ENCODE measurements at places on chromosomes 2 and 18.

DNA sequence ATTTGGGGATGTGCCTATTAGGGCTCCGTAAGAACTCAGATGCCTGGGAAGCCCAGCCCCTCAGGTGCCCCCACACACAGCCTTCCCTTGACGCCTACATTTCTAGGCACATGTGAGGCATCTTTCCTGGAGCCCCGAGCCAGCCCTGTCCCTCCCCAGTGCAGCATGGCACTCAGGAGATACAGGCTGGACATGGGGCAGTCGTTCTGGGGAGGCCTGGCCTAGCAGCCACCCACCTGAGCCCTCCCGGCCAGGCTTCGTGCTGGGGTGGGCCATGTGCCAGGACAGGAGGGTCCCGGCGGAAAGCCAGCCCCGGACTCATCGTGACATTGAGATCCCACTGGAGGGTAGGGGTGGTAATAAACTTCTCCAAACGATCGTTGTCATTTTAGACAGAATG is 15.2 kb downstream of the BOK start:
- no peak for DNase-seq

DNA sequence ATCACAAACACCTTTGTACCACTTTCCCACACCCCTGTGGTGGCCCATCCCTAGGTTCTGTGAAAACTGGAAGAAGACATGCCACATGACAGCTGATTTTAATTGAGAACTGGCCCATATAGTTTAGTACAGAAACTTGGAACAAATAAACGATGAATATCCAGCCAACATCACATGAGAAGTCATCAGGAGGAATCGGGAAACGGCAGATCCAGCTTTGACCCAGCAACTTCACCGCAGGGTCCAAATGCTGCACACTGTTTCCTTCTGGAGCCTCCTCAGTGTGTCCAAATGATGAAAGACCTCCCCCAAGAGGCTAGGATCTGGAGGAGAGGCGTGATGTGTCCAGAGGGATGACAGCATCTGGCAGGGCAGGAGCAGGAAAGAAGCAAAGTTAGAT is 75.5 kb downstream of the COPS8 start:
- DNase-seq: no peak

- DNase-seq: no peak
Observed at GRCh38 chr2:132392221-132392620, 24.4 kb upstream of the GPR39 start.

- DNase-seq: no peak
Observed at GRCh38 chr2:207478572-207478971, 51.2 kb upstream of the CREB1 start.

DNA sequence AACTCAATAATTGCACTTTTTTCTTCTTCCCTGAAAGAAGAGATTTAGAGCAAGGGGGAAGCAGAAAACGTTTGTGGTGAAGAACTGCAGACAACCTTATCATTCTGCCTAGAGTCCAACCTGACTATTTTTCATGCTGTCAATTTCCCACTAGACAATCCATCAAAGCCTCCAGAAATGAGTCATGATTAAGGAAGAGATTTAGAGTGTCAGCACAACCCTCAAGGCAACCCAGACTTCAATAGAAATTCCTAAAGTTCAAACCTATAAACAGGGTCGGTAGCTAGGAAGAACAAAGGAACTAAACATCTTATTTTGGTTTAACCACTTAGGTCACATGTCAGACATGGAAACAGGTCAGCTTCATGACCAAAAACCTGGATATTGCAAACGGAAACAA is 86.9 kb downstream of the SLC25A12 start:
- no peak for DNase-seq

DNA sequence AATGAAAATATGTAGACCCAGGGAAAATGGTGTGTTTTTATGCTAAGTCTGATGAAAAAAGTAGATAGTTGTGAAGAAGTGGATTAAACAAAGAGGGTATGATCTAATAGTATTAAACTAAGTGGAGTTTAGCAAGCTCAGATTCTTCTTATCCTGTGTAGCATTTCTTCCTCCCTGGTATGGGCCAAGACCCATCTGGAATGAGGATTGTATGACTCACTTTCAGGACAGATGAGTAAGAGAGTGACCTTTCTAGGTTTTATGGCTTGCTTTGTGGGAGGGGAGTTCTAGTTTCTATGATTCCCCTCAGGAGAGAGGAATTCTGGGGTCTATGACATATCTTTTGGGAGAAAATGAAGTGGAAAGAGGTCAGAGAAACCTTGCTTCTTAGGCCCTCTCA is 550.1 kb downstream of the SPAG16 start:
- DNase-seq: no peak

DNA sequence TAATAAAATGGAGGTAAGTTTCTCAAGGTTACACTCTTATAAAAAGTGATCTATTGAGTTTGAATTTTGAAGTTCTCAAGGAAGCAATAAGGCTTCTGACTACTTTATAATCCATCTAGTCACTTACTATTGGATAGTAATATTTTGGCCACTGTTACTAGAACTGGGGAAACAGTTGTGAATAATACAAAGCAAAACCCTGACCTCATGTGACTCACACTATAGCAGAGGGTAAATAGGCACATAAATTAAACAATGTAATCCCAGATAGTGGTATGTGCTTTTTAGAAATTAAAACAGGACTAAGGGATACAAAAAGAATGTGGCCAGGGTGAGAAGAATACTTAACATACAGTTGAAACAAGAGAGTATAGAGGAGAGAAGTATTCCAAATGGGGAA is 78.6 kb downstream of the CALCRL start:
- no peak for DNase-seq

DNA sequence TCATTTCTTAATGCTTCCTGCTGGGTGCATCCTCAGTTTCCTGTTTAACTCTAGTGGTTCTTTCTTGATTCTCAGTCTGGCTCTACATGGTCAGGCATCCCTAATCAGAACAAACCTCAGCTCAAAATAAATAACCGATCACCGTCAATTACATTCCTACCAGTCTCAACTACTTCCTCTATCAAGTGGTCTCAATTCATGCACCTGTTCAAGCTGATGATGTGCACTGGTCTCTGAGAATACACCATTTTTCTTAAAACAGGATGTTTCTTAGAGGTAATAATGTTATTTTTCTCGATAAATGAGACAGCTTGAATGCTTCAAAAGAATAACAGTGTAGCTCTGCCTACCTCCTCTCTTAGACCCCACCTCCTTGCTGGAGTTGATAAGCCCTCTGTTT is 420.9 kb downstream of the SOCS6 start:
- no peak for DNase-seq

GRCh38 chr2:102063487-102063911 is 71.7 kb downstream of the IL1R2 start:
- DNase-seq: no peak

GRCh38 chr18:65124633-65125032 is 626.2 kb upstream of the CDH7 start:
- DNase-seq: no peak

GRCh38 chr2:241772063-241772499 is 4.5 kb upstream of the GAL3ST2 start:
- no peak for DNase-seq

DNA sequence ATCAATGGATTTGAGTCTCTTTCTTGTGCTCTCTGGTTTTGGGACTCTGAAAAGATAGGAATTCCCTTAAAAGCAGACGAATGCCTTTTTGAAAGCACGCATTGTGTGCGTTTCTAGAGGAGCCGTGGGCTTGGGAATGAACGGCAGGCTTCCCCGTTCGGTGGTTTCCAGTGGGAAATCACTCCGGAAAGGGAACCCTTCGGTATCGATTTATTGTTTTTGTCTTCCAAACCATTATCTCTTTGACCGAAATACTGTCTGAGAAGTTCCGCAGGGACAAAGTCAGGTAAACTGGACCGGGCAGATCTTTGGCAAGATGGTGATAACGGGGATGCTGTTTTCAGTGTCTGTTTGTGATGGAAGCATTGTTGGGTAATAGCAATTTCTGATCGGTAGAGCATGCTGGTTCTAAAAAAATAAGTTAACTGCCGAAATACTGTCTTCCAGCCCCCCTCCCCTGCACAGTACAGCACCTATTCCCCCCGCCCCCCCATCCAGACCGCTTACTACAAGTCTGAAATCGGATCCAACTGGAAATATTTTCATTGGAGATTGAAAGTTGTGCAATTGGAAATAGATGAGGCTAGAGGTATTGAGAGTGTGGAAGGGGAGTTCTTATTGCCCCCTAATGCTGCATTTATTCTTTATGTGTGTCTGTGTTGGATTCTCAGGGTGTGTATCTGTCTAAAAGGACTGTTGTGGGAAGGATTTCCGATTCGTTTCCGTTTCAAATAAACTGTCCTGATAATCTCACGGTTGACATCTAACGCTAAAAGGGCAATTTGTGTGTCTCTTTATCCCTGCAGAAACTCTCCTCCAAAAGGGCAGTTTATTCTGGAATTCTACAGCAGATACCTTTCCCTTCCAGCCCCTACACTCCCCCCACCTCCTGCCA is 635 bp downstream of the SETBP1 start:
- DNase-seq: no peak

DNA sequence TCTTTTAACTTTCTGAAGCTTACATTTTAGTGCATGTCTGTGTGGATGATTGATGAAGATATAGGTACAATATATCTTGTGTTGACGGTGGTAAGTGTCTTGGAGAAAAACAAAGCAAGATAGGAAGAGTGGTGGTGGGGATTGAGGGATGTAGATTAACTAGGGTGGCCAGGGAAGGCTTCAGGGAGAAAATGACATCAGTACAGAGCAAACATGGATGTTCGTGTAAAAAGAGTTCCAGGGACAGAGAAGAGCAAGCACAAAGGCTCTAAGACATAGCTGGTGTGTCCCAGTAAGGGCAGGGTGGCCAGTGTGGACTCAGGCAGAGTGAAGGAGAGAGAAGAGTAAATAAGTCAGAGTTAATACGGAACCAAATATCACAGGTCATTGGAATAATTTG is 2.7 kb upstream of the CERS6 start:
- DNase-seq: no peak

DNA sequence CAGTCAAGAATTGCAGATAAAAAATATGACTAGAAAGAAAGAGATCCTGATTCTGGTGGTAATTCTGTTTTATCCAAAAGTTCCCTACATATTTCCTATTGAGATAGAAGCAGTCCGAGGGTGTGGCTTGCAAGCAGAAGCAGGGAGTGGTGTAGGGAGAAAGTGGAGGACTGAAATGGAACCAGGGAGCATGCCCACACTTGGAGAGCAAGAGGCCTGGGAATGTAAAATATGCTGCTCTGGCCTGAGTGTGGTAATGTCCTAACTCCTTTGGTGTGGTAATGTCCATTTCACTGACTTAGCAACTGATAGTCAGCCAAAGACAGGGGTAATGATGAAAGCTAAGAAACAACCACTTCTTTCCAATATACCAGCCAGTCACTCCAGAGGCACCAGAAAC is 30.1 kb upstream of the FMNL2 start:
- no peak for DNase-seq

GRCh38 chr2:126616606-126617069 is 39.3 kb upstream of the GYPC start:
- DNase-seq: no peak

GRCh38 chr2:234157817-234158588 is 107.5 kb downstream of the SPP2 start:
- no peak for DNase-seq

DNA sequence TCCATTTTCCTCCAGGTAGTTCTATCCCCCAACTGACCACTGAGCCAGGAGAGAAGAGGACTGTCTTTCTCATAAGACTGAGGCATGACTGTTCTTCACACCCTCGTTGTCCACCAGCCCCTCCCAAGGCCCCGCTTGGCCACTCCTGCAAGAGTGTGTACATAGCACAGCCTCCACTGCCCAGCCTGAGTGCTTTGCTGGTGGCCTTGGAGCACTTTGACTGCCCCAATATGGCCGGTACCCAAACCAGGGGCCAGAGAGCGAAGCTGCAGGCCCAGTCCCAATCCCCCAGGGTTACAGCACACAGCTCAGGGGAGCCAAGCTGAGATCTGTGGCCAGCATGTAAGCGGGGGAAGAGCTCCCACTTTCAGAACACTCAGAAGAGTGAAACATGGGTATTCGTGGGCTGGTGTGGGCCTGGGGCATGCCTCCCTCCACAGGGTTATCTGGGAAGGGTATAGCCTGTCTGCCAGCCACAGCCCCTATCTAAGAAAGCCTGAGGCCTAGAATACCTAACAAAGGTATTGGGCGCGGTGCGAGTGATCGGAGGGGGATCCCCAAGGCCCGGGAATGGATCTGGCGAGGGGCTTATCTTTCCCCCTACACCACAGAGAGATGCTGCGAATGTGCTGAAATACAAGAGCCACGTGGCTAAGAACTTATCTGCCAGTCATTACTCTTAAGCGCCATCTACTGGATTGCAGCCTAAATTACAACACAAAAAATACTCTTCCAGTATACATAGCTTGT is 163.8 kb downstream of the WDPCP start:
- no peak for DNase-seq

- DNase-seq: no peak
Observed at GRCh38 chr2:142112757-142113221, 18.0 kb downstream of the LRP1B start.

DNA sequence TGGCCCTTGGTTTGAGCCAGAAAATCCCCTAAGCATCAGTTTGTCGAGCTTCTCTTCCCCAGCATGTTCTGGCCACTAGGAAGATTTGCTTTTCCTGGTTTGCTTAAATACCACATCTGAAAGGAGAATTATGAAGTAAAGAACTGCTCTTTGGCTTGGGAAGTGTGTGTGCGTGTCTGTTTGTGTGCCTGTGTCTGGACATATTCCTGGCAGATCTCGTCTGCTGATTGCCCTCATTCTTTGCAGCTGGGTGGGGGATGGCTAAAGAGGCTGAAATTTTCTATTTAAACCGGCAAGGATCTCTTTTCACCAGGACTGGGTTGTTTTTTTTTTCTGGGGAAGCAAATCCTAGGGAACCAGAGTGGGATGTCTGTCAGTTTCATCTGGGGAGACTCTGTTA is 57.3 kb upstream of the MBOAT2 start:
- DNase-seq: no peak

DNA sequence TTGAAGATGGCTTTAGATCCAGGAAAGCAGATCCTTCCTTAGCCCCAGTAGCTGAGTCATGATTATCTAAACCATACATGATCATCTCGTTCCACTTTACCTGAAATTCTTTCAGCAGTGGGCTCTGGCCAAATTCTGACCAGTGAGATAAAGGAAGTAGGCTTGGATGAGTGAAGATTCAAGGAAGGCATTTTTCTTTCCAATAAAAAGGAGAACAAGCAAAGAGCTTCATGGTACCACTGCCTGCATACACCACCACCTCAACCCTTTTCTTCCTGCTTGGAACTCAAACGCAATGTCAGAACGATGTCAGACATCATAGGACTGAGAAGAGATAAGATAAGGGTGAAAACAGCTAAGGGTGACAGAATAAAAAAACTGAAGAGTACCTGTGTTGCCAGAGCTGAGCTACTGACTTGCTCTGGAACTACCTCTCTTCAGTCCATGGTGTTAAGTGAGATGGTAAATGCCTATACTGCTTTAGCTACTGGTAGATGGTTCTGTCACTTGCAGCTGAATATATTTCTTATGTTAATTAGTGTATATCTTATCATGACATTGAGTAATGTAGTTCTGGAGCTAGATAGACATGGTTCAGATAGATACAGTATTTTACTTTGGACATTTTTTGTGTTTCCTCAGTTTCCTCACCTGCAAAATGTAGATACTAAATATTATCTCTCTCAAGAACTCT is 58.7 kb upstream of the ACVR1 start:
- DNase-seq: no peak

Data from stimulated activated CD4-positive, alpha-beta T cell treated with anti-CD3 and anti-CD28 coated beads, Interleukin-2, amount 100 ng/mL, for 24 hours (primary cell).